ENCODE measurements at places on chromosomes 4 and X. TPM values are rescaled to one million over a fixed set of nuclear protein-coding genes. Genes with fewer than 3 reads are reported as not detected.
A peak's percentile ranks its signal among the peaks of the same experiment; 100 is the strongest.

GRCh38 chr4:77734928-77735327 is 84.2 kb downstream of the CNOT6L start:
- DNase-seq: peak; percentile 93

The PPEF2 gene
- total RNA-seq: not detected

DNA sequence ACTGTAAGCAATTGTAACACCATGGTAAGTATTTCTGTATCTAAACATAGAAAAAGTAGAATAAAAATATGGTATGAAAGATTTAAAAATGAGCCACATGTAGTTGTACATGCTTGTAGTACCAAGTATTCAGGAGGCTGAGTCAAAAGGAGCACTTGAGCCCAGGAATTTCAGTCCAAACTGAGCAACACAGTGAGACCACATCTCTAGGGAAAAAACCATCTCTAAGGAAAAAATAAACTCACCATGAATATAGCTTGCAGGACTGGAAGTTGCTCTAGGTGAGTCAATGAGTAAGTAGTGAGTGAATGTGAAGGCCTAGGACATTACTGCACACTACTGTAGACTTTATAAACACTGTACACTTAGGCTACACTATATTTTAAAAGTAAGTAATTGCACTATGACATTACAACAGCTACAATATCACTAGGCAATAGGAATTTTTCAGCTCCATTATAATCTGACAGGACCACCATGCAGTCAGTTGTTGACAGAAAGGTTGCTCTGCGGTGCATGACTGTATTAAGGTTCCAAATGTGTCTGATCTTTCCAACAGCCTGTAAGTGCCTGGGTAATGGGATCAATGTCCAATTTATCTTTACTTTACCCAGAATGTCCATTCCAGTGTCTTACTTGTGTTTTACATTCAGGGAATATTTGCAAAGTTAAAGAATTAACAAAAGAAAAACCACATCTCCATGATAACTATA is 28.9 kb upstream of the LRBA start:
- no peak for DNase-seq

The SHROOM2 gene
- total RNA-seq: 5.8 TPM

DNA sequence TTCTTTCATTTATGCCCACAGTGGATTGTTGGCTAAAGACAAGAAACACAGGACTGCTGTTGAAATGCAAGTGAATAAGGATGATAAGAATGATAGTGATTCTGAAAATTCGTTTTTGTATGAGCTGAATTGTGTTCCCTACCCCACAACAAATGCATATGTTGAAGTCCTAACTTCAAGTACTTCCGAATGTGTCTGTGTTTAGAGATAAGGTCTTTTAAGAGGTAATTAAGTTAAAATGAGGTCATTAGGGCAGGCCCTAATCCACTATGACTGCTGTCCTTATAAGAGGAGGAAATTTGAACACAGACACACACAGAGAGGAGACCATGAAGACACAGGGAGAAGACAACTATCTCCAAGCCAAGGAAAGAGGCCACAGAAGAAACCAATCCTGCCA is 126.6 kb upstream of the ACSL4 start:
- DNase-seq: no peak

The CYLC1 gene
- not detected for total RNA-seq

GRCh38 chr4:111671756-111672155 is 473.5 kb upstream of the FAM241A start:
- DNase-seq: no peak

The SHISA3 gene
- not detected for total RNA-seq

The SYTL4 gene
- 32.9 TPM for total RNA-seq

The TEX13D gene
- total RNA-seq: not detected

The SERTM2 gene
- total RNA-seq: 1.3 TPM

DNA sequence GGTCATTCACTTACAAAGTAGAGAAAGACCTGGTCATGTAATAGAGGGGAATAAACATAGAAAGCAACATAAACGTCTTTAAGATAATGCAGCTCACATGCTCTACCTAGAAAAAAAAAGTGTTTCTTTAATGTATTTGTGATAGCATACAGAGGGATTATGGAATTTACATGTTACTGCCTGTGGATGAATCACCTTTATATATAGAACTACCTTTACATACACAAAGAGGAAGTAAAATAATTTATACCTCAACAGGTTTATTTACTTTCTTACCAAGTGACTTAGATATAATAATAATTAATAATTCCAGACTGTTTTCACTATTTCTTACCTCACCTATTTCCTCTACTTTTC is 81.5 kb downstream of the PPP3CA start:
- no peak for DNase-seq

GRCh38 chr4:165684177-165684805 is 188.7 kb upstream of the TLL1 start:
- peak; percentile 11 for DNase-seq

- peak; percentile 14 for DNase-seq
Observed at GRCh38 chrX:84046403-84046984, 141.5 kb downstream of the RPS6KA6 start.

GRCh38 chr4:182916483-182917181 is 554 bp downstream of the DCTD start:
- peak; percentile 75 for DNase-seq

DNA sequence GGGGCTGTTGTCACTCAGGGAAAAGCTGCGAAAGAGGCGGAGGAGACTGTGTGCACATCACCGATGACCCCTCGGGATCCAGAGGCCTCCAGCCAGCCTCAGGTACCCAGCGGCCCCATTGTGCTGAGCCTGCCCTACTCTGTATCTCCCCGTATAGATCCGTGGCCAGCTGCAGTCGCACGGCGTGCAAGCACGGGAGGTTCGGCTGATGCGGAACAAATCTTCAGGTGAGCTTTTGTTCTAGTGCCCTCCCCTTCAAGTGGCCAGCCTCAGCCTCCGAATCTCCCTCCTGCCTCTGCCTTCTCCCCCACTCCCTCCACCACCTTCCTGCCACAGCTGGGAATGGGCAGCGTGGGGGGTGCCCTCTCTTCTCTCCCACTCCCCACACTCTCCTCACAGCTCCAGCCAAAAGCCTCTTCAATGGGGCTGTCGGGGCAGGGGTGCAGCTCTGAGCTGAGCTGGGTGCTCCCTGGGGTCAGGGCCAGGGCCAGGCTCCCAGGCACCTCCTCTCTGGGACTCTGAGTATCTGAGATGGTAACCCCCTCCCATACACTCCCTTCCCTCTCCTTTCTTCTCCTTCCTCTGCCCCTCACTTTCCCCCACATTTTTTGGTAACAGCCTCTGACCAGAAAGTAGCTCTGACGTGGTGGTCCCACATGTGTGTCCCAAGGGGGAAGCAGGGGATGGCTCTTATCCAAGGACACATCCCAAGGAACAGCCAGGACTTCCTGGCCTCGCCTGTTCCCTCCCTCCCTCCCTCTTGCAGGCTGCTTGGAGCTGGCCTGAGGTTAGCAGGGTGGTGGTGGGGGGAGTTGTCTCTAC is 20.4 kb upstream of the UBA1 start:
- DNase-seq: no peak

GRCh38 chr4:8409264-8410065 is 31.1 kb downstream of the ACOX3 start:
- DNase-seq: peak; percentile 76

The GABRG1 gene
- not detected for total RNA-seq

- DNase-seq: peak; percentile 73
Observed at GRCh38 chr4:121717680-121718237, 21.0 kb upstream of the ANXA5 start.

GRCh38 chr4:76182463-76182862 is 31.2 kb downstream of the SCARB2 start:
- no peak for DNase-seq

DNA sequence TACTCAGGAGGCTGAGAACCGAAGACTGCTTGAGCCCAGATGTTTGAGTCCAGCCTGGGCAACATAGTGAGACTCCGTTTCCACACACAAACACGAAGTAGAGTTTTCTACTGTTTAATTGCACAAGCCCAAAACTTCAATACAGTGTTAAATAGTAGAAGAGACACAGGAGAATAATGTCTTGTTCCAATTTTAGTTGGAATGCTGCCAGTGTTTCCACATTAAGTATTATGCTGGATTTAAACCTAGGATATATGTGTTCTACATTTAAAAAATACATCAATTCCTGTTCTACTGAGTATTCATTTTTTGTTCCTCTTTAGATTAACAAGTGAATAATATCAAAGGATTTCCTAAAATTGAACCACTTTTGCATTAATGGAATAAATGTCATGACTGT is 91.3 kb downstream of the LCORL start:
- DNase-seq: no peak

DNA sequence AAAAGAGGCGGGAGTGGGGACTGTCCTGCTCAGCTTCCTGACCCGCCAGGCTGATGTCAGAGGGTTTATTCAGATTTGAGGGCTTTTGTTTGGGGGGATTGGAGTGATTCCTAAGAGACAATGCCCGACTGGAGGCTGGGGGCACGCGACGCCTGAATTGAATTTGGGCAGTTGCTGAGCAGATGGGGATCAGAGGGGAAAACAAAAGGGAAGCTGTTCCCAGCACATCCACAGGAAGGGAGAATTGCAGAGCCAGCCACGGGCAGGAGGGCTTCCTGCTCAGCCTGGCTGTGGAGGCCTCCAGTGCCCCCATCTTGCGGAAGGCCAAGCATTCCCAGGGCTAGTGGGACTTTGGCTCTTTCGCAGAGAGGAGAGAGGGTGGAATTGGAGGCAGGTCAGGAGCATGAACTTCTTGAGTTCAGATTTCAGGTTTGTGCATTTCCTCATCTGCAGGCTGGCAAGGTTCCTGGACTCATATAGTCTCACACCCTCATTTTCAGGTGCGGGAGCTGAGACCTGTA is 162.8 kb downstream of the NHS start:
- DNase-seq: no peak

The PAGE5 gene
- not detected for total RNA-seq

DNA sequence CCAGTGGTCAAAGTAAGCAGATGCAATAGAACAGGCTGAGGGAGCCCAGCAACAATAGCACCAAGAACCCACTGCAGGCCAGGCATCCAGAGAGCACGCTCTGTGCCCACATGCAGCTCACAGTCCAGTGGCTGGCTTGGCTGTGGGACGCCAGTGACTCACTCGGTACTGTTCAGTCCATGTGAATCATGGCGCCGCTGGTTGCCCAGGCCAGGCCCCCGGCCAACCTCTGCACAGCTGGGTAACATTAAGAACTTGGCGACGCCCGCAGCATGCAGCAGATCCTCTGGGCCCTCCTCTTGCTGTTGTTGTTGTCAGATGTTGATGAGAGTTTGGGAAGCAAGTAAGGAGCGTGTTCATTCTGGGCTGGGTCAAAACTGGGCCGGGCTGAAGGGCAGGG is 60.5 kb downstream of the MSX1 start:
- no peak for DNase-seq

- no peak for DNase-seq
Observed at GRCh38 chr4:28278676-28279075, 1418.0 kb downstream of the STIM2 start.

The PPP2R2C gene
- not detected for total RNA-seq

GRCh38 chrX:8851231-8851886 is 50.2 kb upstream of the FAM9A start:
- DNase-seq: no peak

DNA sequence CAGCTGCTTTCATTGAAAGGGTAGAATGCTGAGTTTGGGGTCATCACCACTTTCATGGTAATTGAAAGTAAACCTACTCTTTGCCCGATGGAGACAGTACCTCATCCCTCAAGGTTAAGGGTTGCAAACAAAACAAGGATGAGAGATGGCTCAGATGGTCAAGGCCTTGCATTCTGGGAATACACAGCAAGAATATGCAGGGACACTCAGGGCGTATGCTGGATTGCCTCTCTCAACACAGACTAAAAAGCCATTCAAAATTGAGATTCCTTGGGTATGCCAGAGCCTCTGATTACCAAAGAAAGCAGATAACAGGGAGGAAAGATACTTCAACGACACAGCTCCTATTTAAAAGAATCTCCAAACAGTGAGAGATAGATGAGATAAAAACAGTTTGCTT is 310.4 kb downstream of the ARAP2 start:
- DNase-seq: no peak

GRCh38 chr4:54233697-54234496 is 4.8 kb downstream of the PDGFRA start:
- DNase-seq: peak; percentile 87

All from fibroblast of villous mesenchyme (primary cell).